ENCODE measurements at places on chromosomes 13 and 19.
A peak's percentile ranks its signal among the peaks of the same experiment; 100 is the strongest.

DNA sequence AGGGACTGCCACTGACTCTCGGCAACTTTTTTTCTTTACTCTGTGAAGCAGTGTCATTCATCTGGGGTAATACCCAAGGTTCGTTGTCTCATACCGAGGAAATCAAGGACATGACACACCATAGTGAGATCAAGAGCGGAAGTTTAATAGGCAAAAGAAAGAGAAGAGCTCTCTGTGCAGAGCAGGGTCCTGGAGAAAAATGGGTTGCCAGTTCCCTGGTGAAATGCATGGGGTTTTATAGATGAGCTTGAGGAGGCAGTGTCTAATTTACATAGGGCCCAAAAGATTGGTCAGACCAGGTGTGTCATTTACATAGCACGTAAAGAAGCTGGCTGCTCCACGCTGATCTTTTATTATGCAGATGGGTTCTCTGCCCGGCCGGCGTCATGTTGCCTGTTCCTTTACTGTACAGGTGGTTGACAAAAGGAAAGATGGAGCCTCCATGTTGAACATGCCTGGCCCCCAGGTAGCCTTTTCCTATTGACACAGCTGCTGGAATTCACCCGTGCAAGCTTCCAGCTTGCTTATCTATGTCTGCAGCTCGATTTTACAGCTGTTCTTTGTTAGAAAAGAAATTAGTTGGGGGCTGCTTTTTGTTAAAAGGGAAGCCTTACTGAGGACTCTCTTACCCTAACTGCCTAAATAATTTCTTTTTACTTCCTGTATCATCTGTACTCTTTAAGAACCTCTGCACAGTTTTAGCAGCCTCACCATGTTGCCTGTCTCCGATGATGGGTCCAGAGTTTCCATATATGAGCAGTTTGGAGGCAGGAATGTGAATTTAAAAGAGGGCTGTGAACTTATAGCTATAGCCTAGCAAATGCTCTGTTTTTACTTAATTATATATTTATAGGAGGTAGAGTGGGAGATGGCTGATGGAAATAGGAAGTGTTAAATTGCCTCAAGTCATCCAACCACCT, 98.0 kb upstream of the DIAPH3 start:
- DNase-seq, result no peak

DNA sequence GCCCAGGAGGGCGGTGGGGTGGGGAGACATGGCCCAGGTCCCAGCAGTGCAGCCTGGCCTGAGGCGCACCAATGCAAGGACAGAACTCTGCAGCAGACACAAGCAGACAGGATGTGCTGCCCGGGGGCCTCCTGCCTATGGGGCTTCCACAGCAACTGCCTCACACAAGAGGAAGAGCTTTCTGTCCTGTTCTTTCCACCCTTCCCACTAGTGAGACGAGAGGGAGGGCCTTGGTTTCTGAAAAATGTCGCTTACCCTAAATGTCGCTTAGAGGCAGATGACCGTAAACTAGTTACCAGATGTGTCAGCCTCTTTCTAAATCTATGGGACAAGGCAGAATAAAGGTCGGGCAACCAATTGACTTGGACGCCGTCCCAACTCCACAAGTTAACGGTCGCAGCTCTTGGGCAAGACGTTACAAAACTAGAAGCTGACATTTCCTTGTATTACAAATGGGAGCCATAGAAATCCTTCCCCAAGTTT, at the start of gene LAIR1:
Gene LAIR1, minus strand, starts transcription at position 157 of the 483 bp plus-strand sequence. Its CDS starts 127 bp downstream, at position 30.
- no peak for DNase-seq

DNA sequence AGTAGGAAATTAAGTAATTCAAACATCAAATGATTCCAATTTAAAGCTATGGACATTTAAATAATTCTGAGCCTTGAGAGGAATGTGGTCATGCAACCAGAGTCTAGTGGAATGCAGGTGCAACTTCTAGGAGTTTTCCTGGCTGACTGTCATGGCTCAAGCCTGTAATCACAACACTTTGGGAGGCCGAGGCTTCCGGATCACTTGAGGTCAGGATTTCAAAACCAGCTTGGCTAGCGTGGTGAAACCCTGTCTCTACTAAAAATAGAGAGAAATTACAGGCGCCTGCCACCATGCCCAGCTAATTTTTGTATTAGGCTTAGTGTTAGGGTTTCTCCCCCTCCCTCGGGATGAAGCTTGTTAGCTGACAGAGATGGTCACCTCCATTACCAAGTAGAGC, 6.4 kb downstream of the ZNF808 start:
- DNase-seq, result no peak

DNA sequence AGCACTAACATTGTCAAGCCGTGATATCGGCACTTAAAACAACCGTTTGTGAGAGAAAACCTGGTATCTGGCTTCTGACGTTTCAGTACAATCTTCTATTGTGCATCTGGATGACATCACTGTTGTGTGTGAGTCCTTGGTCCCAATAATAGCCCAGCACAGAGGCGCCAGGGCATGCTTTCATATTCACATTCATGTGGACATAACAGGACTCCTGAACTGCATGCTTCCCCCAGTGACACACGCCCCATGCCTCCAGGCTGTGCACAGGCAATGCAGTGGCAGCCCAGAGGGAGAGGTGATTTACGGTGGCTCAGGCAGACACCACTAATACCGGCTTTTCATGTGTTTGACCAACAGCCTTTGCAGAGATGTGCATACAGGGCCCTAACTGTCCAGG, 58.1 kb downstream of the MRPL57 start:
- no peak for DNase-seq

- DNase-seq, result no peak
Measured at GRCh38 chr19:1311543-1312091, 25.9 kb downstream of the EFNA2 start.

DNA sequence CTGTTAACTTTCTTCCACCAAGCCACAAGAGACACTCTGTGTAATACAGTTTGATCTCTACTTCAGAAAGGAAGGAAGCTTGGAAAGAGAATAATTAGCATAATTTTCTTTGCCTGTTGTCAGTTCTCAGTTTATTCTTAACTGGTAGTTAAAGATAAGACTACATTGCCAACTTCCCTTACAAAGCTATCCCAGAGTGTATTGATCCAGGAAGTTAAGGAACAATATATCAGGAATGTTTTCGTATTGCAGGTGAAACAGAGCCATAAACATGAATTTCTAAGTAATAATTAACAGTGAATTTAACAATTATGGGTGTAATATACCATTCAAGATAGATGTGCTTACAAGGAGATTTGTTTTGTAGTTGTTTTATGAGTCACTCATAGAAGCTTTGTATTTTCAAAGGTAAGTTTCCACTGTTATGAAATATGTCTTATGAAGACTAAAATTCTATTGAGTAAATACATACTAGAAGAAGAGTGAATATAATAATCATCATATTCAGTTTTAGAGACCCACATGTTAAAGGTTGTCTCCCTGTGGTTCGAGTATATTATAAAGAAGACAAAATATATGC, 88.4 kb upstream of the KLF5 start:
- DNase-seq, result peak; percentile 49

GRCh38 chr19:42989851-42990250, 36.4 kb downstream of the PSG11 start:
- DNase-seq, result no peak

DNA sequence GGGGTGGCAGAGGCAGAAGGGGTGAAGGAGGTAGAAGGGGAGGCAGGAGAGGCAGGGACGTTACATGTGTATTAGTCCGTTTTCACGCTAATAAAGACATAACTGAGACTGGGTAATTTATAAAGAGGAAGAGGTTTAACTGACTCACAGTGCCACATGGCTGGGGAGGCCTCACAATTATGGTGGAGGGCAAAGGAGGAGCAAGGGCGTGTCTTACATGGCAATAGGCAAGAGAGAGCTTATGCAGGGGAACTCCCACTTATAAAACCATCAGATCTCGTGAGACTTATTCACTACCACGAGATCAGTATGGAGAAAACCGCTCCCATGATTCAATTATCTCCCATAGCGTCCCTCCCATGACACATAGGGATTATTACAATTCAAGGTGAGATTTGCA, 19.0 kb upstream of the ACOD1 start:
- no peak for DNase-seq

DNA sequence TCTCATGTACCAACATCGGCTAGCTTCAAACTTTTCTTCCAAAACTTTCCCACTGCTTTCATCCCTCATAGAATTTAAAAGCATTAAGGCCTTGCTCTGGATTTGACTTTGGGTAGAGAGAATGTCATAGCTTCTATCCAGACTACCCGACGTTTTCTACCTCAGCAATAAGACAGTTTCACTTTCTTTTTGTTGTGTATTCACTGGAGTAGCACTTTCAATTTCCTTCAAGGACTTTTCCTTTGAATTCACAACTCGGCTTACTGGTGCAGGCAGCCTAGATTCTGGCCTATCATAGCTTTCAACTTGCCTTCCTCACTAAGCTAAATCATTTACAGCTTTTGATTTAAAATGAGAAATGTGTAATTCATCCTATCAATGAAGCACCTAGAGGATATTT, 420.4 kb upstream of the GPC6 start:
- DNase-seq, result peak; percentile 3

DNA sequence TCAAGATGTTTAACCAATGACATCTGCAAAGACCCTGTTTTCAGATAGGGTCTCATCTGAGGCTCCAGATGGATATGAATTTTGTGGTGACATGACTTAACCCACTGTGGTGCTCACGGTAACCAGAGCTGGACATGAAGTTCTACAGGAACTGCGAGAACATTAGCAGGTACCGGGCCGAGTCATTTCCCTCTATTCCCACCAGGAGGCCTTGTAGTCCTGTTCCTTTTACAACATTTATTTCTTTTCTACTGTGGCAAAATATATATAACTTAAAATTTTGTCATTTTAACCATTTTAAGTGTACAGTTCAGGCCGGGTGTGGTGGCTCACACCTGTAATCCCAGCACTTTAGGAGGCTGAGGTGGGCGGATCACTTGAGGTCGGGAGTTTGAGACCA, 7.6 kb upstream of the TSPAN16 start:
- DNase-seq, result no peak

Data from LoVo (cell line).